ENCODE measurements at places on chromosomes 12 and 14.

DNA sequence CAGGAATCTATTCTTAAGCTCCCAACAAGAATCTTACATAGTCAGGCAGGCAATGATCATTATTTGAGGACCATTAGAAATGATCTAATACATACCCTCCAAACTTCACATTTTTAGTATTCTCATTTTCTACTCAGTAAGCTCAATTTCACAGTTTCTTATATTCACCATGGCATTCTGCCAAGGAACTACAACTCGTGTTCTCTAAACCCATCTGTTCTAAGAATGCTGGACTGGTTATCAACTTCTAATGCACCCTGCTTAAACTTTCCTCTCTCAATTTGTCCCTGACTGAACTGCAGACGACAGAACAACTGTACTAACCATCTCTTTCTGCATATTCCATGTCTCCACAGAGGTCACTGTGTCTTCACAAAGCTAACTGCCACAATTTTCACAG lies 58.6 kb downstream of the GXYLT1 start:
- no peak for DNase-seq

DNA sequence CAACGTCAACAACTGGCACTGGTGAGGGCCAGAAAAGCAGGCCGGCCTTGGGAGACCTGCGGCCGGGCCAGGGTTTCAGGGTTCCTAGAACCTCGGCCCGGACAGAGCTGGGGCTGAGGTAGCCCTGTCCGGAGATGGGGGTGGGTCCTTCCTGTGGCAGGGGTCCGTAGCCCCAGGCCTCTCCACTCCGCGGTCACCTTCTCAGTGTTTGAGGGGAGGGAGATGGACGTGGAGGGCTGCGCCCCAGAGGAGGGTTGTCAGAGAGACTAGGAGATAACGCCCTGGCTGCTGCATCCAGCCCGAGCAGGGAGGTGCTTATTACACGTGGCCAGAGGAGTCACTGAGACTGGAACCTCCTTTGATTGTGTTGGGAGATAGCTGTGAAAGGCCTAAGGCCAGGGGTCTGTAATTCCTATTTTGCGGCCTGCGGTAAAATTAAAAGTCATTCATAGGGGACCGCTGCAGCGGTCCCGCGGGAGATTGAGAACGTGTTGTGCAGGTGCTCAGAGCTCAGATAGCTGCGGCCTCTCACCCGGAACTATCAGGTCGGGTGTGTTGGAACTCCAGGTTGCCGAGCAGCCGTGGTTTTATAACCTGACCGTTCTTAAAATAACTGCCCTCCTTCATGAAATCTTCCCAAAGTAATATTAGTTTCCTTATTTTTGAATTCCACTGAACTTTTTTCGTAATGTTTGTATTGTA lies 507 bp downstream of the AHSA1 start:
- DNase-seq: no peak

DNA sequence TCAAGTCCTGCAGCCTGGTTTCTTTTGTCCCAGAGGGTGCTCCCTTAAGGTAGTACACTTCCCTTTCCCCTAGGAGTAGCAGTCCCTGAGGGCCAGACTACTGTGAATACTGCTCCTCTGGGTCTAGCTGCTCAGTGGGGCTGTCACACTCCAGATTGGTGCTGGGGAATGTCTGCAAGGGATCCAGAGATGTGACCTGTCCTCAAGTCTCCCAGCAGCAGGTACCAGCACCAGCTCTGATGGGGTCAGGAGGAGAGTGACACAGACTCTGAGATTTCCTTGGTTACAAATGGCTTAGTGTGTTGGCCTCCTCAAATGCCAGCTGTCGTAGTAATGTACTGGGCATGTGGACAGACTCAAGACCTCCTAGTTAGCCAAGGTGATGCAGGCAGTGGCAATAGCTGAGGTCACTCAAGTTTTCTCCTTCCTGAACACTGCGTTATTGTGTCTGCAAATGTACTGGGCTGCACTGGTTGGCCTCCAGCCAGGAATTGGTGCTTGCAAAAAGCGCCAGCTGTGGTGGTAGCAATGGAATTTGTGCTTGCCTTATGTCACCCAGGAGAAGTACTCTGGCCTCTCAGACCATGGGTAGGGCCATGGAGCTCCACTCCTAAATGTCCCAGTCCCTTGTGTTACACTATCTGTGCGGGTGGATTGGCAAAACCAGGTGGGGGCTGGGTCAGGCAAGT lies 36.4 kb upstream of the AEBP2 start:
- no peak for DNase-seq

GRCh38 chr12:130828895-130829294 lies 10.2 kb downstream of the STX2 start:
- DNase-seq: no peak

DNA sequence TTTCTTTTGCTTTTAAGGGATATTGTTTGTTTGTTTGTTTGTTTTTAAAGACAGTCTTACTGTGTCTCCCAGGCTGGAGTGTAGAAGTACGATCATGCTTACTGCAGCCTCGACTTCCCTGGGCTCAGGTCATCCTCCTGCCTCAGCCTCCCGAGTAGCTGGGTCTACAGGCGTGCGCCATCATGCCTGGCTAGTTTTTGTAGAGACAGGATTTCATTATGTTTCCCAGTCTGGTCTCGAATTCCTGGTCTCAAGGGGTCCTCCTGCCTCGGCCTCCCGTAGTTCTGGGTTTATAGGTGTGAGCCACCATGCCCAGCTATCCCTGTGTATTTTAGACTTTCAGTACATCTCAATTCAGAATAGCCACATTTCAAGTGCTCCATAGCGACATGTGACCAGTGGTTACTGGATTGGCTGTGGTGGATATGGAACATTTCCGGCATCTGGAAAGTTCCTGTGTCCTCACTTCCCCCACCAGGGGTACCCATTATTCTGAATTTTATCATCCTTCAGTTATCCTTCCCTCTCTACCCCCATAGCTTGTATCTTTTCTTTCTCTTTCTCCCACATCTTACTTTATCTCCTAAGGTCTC lies 61.1 kb downstream of the HRK start:
- DNase-seq: no peak

- DNase-seq: no peak
Measured at GRCh38 chr14:56087671-56088471, 30.3 kb upstream of the PELI2 start.

DNA sequence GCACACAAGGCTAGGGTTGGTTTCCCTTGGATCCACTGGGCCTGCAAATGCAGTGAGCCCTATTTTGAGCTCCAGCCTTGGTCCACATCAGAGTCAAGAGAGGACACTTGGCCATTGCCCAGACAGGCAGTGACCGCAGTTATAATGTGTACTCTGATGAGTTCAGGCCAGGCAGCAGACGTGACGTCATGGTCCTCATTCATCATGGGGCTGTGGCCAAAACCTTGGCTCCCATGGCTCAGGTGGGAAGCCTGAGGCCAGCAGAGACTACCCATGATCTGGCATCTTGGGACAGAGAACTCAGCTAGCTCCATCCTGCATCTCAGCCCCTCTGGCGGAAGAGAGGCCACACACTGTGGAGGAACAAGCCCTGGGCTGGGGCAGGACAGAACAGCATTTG lies 16.4 kb downstream of the TMEM63C start:
- DNase-seq: no peak

DNA sequence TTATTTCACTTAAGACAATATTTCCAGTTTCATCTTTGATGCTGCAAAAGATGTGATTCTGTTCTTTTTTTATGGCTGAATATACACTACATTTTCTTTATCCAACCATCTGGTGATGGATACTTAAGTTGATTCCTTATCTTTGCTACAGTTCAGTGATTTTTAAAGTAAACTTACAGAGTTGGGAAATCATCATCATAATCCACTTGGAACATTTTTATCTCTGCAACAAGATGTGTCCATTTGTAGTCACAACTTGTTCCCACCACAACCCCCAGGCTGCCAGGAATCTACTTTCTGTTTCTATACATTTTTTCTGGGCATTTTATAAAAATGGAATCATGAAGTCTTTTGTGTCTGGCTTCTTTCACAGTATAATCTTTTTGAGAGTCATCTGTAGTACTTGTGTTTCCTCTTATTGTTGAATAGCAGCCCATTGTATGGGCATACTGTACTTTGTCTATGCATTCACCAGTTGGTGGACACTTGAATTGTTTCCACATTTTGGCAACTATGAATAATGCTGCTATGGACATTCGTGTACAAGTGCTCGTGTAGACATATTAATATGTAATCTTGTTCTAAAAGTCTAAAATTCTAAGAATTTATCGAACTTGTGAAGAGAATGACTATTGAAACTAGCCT lies 212.5 kb upstream of the DDHD1 start:
- no peak for DNase-seq

DNA sequence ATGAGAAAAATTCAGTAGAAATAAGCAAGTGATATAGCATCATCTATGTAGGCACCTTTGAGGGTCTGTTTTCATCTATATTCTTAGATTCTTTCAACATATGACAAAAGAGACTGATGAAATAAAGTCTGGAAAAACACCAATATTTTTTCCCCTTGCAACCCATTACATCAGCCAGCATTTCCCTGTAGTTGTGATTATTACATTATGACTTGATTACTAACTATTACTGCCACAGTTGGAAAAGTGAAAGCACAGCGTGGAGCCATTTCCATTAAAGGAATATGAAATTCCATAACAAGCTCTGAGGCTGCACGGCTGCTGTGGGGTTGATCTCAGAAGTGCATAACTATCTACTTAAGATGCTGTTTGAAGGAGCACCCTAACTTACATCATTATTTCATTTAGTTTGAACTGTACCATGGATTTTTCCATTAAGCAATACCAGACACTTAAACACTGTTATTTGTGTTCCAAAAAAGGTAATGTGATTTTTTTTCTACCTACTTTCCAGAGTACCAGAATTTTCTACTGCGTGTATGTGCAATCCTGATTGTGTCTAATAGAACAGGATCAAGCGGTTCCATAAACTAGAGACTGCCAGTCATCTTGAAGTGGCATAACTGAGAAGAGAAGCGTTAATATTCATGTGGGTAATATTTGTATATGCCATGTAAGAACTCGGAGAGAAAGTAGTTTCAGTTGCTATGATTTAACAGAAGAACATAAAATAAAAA lies 405.5 kb downstream of the MDGA2 start:
- peak; percentile 20 for DNase-seq

GRCh38 chr12:104002686-104003085 lies 37.0 kb downstream of the TDG start:
- DNase-seq: no peak

DNA sequence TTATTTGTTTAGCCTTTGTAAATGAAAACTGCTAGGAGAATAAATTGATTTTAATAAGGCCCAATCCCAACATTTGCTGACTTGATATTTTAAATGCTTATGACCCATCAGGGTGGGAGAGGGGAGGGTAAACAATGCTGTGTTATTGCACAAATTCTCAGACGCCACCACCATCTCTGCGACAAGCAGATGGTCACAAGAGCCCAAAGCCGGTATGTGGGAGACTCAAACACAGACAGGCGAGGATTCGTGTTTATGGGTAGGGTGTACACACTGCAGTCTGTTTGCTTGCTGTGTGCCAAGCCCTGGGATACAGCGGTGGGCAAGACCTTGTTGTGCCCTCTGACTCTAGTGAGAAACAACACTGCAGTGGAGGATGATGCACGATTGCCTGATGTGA lies 39.2 kb upstream of the PWP1 start:
- no peak for DNase-seq

GRCh38 chr12:79174626-79175025 lies 310.1 kb downstream of the SYT1 start:
- no peak for DNase-seq

GRCh38 chr12:76755829-76756379 lies 8.0 kb upstream of the ZDHHC17 start:
- DNase-seq: no peak

Measured in HS-5 (cell line).